Progenitor cell of endocrine pancreas (in vitro differentiated cells): ENCODE measurements at places on chromosomes 11 and 22. TPM values are rescaled to one million over a fixed set of nuclear protein-coding genes. Genes with fewer than 3 reads are reported as not detected.

Gene CHRM1
- 0.62 and 0.67 TPM in 2 replicates for total RNA-seq

Gene ROM1
- 0.62 and 0.86 TPM in 2 replicates for total RNA-seq

Gene RPL27A
- total RNA-seq, result 731 and 748 TPM in 2 replicates

Gene TSSK2
- total RNA-seq, result not detected in 2 replicates

Gene DEPDC7
- total RNA-seq, result 1.7 and 2.1 TPM in 2 replicates

Gene RCN1
- 193 and 201 TPM in 2 replicates for total RNA-seq

Gene APOBEC3B
- total RNA-seq, result 10.1 and 12.6 TPM in 2 replicates

Gene PATE4
- total RNA-seq, result not detected in 2 replicates

Gene P2RX6
- 0.36 and 0.57 TPM in 2 replicates for total RNA-seq

Gene SCUBE2
- 1.2 and 1.4 TPM in 2 replicates for total RNA-seq

Gene OR52H1
- 0.26 TPM in 1 of 2 replicates, not detected in the other for total RNA-seq

Gene NRIP3
- 0.33 and 0.65 TPM in 2 replicates for total RNA-seq

Gene RASGRP2
- total RNA-seq, result 0.53 and 0.73 TPM in 2 replicates

Gene ARHGEF17
- 71.4 and 77.0 TPM in 2 replicates for total RNA-seq

Gene SMTNL1
- total RNA-seq, result not detected in 2 replicates

Gene AIFM3
- 1.8 and 2.3 TPM in 2 replicates for total RNA-seq

Gene SDHD
- 40.4 and 46.9 TPM in 2 replicates for total RNA-seq

Gene SLC22A9
- not detected in 2 replicates for total RNA-seq

Gene SHANK2
- 97.8 and 104 TPM in 2 replicates for total RNA-seq

Gene FBLN1
- 257 and 258 TPM in 2 replicates for total RNA-seq

Gene LDLRAD3
- total RNA-seq, result 19.6 and 22.8 TPM in 2 replicates

Gene POU2AF1
- 0.43 and 0.58 TPM in 2 replicates for total RNA-seq

Gene MS4A6A
- total RNA-seq, result not detected in 2 replicates

Gene IFTAP
- 26.2 and 29.5 TPM in 2 replicates for total RNA-seq
